Spinal cord (tissue), 10 donors: ENCODE measurements at places on chromosomes 12 and 14. TPM values are rescaled to one million over a fixed set of nuclear protein-coding genes. Genes with fewer than 3 reads are reported as not detected.

The LRIG3 gene
- total RNA-seq, result 82.3 TPM

DNA sequence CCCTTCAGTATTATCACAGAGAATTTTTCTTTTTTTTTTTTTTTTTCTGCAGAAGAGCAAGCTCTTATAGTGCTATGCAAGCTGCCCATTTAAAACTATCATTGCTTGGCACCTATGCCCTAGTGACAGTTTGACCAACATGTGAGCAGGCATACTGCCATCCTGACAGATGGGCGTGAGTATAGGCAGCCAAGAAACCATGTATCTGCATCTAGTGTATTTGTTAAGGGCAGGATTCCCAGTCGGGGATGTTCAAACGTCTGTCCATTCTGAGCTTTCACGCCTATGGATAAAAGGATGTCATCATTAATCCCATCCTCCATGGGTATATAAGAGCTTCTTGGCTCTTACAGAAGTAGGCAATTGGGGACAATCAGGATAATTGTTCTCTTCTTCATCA lies 8.8 kb downstream of the VRK1 start:
- DNase-seq, result peak; percentile 23
- no peaks in the 10 kb centered on the region for H3K27me3 ChIP-seq
- no peak overlapping the region for H3K27ac ChIP-seq

- no peaks in the 10 kb centered on the region for H3K36me3 ChIP-seq
- DNase-seq, result no peak
- no peaks in the 10 kb centered on the region for H3K27me3 ChIP-seq
Observed at GRCh38 chr12:20445687-20446086, 77.3 kb downstream of the PDE3A start.

The FRMD6 gene
- total RNA-seq, result 63.9 TPM

DNA sequence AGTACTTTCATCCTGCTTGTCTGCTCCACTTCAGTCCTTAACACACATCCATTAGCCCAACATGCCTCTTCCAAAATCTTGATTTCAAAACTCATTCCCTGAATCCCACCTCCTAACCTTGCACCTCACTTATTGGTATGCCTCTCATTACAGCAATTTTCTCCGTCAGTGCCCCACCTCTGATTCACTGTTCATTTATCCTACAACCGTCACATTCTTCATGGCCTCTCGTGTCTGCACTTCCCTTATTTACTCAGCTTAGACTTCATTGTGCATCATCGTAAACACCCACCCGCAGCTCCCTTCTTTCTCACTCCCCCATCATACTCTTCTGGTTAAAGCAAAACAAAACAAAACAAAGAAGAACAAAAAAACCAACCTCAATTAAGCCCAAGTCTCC lies 160.6 kb upstream of the HMGA2 start:
- no peaks in the 10 kb centered on the region for H3K27me3 ChIP-seq
- H3K36me3 ChIP-seq, result no peaks in the 10 kb centered on the region
- no peak for DNase-seq
- H3K4me1 ChIP-seq, result no peaks in the 10 kb centered on the region
- H3K4me3 ChIP-seq, result no peak overlapping the region

- H3K27ac ChIP-seq, result no peak overlapping the region
- no peaks in the 10 kb centered on the region for H3K27me3 ChIP-seq
- H3K36me3 ChIP-seq, result no peaks in the 10 kb centered on the region
Observed at GRCh38 chr14:75518625-75519024, 3.6 kb upstream of the BATF start.

DNA sequence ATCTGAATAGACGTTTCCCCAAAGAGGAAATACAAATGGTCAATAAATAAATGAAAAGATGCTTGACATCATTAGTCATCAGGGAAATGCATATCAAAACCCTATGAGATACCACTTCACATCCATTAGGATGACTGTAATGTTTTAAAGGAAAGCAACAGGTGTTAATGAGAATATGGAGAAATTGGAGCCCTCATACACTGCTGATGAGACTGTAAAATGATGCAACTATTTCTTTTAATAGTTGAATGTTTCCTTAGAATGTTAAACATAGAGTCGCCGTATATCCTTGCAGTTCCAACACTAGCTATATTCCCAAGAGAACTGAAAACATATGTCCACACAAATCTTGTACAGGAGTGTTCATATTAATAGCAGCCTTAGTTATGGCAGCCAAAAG lies 133.2 kb downstream of the SLC38A4 start:
- no peaks in the 10 kb centered on the region for H3K4me1 ChIP-seq
- H3K4me3 ChIP-seq, result no peak overlapping the region
- H3K36me3 ChIP-seq, result no peaks in the 10 kb centered on the region
- H3K27ac ChIP-seq, result no peak overlapping the region

GRCh38 chr14:24943024-24943423 lies 106.9 kb downstream of the STXBP6 start:
- no peaks in the 10 kb centered on the region for H3K4me1 ChIP-seq
- no peaks in the 10 kb centered on the region for H3K27me3 ChIP-seq
- H3K27ac ChIP-seq, result no peak overlapping the region
- no peak overlapping the region for H3K4me3 ChIP-seq
- H3K36me3 ChIP-seq, result no peaks in the 10 kb centered on the region

DNA sequence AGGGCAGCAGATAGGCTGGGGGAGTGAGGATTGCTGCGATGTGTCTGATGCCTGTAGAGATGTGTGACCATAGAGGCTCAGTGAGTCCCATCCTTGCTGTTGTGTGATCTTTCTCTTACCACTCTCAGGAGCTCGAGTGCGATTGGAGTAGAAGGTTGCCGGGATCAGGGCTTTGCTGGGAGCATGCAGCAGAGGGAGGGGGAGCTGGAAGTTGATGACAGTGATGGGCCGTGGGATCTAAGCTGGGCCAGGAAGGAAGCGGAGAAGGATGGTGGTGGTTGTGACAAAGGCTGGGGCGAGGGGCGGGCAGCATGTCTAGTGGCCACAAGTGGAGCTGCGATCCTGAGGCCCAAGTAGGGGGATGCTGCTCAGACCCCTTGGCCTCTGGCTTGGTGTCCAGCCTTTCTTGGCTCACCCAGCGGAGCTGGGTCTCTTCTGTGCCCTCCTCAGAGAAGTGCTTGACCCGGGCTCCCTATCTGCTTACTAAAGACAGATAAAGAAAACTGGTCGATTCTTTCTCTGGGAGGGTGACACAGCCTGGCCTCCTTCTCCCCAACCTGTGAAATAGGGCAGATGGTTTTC lies 66.2 kb downstream of the PRMT8 start:
- no peak overlapping the region for H3K4me3 ChIP-seq
- H3K27me3 ChIP-seq, result no peaks in the 10 kb centered on the region
- peaks cover 7% of the 10 kb centered on the region for H3K4me1 ChIP-seq
- no peak for DNase-seq

DNA sequence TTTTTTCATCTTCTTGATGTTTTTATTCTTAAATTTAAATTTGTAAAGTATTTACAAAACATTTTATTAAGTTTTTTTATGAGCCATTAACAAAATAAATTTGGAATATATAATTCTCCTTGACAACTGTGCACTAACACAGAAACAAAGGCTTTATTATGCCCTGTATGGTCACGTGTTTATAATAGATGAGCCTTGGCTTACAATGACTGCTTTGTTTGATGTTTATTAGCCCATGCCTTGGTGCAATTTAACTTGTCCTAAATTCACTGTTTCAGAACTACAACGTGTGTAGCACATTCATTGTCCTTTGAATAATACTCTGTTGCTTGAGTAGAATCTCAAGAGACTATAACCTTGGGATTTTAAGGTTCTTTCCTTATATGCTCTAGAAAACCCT lies 59.8 kb downstream of the CNTN1 start:
- H3K4me1 ChIP-seq, result no peaks in the 10 kb centered on the region
- DNase-seq, result peak; percentile 19
- H3K36me3 ChIP-seq, result no peaks in the 10 kb centered on the region
- no peaks in the 10 kb centered on the region for H3K27me3 ChIP-seq

GRCh38 chr14:89267656-89268055 lies 149.4 kb downstream of the FOXN3 start:
- H3K27ac ChIP-seq, result no peak overlapping the region
- no peak for DNase-seq
- H3K27me3 ChIP-seq, result no peaks in the 10 kb centered on the region
- no peaks in the 10 kb centered on the region for H3K36me3 ChIP-seq
